ENCODE measurements at places on chromosomes 5 and 9.

DNA sequence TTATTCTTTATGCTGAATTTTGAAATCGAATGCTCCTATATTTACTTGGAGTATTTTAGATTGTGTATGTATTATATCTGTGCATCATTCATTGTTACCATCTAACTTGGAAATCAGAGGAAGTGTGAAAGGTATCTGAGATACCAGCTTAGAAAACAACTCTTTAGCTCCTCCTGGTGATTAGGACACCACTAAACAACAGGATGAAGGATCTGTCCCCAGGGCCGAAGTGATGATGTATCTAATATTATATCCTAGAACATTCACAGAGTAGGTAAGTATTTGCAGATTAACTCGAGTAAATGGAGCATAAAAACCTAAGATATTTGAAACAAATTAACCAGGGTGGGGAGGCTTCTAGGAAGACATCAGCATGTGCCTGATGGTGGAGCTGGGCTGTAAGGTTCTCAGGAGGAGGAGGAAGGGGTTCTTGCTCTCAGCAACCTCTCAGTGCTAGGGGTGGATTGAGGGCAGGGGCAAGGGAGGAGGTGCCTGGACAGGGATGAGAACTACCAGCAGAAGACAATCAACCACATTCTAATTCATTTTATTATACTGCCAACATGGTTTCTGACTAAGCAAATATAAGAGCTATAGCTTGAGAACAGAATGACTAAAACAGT lies 2.6 kb upstream of the NFIL3 start:
- peak; percentile 25 for DNase-seq

GRCh38 chr5:37811866-37812265 lies 28.0 kb downstream of the GDNF start:
- no peak for DNase-seq

- no peak for DNase-seq
Measured at GRCh38 chr9:123419091-123419490, 63.1 kb downstream of the CRB2 start.

DNA sequence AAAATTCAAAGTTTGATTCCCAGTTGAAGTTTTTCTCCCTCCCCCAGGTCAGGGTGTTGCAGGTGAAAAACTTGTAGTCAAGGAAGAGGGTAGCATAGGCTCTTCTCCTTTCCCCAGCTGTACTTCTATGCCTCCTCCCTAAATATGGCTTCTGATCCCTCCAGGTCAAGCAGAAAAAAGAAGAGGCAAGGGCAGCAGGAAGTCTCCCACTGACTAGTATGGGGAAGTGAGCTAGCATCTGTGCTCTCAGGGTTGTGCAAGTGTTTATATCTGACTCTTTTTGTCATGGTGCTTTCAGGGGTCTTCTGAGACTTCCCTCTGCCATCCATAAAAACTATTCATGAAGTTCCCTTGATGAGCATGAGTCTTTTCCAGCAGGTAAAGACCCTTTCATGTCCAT lies 76.0 kb downstream of the ATPSCKMT start:
- no peak for DNase-seq

DNA sequence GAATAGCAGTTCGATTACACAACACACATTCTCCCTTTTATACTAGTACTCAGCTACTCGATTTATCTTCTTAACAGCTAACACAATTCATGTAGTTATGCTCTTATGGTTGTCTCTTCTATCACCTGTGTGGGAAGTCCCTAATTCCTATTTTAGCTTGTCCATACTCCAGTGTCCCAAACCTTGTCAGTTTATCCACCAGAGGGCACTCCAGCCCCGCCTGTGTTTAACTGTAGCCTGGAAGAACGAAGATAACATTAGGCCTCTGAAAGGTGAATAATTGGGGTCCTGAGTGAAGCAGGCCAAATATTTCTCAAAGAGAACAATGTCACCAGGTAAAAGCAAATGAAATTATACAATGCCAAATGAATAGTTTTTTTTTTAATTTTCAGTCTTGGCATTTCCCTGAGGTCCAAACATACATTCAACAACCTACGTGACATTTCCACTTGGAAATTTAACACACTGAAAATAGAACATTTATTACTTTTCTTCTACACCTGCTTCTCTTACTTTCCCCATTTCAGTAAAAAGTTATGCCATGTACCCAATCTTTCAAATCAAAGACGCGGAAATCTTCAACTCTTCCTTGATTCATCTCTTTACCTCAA lies 560.7 kb downstream of the HTR1A start:
- peak; percentile 27 for DNase-seq

- DNase-seq, result no peak
Measured at GRCh38 chr9:130707225-130707976, 13.8 kb downstream of the EXOSC2 start.

GRCh38 chr5:77871016-77871415 lies 94.9 kb upstream of the TBCA start:
- DNase-seq, result no peak

DNA sequence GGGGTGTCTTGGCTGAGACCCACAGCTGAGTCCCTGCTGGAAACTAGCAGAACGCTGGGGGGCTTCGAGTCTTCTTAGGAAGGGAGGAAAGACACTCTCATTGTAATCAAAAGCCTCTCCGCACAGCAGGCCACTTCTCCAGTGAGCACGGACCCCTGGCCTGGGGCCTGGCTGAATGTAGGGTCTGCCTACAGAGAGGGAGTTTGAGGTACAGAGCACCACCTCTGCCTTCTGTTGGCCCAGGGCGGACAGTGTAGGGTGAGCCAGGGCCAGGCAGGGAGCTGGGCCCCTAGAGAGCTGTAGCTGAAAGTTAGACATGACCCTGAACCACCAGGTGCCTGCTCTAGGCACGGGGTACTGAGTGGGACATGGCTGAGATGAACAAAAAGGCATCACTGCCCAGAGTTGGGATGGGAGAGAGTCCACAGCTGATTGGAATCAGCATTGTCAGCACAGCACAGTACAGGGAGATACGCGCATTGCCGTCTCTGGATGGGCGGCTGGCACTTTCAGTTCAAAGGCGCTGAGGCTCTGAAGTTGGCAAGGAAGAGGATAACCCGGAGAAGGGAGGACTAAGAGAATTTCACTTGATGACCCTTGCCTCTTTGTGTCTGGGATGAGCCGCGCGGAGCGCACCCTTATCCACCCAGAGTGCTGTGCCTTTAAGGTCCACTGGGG lies 363 bp upstream of the SLC25A48 start:
- DNase-seq, result no peak

DNA sequence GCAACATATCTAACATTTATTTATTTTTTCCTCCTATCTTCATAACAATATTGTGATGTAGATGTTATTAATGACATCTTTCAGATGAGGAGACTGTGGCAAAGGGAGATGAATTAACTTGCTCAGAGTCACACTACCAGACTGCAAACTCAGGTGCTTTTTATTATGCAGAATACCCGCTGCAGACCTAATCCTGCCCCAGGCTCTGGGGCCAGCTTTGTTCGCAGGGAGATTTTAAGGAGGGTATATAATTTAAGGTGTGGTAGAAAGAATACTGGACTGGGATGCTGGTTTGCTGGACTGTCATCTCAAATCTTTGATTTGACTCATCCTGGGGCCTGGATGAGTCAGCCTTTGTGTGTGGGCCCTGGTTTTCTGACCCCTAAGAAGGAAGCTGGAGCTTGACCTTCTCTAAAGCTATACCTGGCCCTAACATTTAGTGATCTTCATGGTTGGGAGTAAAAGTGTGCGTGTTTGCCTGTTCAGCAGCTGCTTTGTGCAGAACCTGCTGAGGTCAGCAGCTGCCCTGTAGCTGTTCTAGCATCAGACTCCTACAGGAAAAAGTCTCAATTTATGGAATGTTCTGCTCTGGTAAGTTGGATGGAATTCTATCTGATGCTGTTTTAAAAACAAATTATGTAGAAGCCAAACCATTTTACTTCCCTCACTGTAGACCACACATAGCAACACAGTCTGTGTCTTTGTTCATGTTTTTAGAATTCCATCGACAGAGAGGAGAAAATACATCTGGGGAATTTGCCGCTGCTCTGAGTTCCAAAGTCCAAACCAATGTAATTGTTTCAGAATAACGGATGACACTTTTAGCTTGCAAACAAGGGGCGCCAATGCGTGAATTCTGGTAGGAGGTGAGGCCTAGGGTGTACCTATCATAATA lies 4.5 kb downstream of the SLC36A1 start:
- DNase-seq, result no peak

DNA sequence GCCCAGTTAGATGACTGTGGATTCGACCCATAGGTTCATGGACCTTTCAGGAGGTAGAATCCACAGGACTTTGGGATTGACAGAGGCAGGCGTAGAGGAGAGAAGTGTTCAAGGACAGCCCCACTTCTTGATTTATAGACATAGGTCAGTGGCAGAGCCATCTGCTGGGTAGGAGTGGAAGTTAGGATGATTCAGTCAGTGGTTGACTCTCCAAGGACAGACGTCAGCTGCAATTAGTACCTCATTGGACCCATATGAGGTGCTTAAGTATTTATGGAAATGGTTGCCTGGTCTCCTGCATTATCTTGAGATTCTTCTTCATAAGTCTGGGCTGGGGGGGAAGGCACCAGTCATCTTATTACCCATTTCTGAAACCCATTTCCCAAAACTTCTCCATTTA lies 70.9 kb downstream of the SH3RF2 start:
- no peak for DNase-seq

DNA sequence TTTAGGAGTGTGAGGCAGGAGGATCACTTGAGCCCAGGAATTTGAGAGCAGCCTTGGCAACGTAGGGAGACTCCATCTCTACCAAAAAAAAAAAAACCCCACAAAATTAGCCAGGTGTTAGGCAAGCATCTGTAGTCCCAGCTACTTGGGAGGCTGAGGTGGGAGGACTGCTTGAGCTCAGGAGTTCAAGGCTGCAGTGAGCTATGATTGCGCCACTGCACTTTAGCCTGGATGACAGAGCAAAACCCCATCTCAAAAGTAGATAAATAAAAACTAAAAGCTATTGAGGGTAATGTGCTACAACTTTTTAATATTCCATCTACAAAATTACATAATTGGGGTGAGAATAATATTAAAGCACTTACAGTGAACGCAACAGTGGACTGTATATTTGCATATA lies 5.9 kb downstream of the BDP1 start:
- no peak for DNase-seq

DNA sequence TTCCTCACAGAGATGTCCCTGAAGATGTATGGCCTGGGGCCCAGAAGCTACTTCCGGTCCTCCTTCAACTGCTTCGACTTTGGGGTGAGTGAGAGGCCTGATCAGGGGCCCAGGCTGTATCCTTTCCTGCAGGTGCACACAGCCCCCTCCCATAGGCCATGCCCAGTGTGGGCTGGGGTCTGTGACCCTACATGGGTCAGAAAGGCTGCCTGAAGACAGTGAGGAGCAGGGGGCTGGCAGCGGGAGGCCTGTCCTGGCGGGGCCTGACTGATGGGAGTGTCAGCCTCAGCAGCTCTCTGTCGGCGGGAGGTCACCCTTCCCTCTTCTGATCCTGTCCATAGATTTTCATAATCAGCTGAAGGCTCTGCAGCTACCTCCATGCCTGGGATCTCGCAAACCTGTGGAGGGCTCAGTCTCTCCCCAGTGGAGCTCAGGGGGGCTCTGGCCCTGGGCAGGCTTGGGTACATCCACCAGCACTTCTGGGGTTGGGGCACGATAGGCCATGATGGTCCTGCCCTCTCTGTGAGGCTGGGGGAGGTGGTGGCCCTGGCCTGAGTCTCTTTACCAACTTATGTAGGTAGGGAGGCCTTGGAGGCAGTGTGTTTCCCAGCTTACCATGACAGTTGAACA lies 98.5 kb downstream of the CACNA1B start:
- DNase-seq, result no peak

- DNase-seq, result no peak
Measured at GRCh38 chr9:120366644-120367019, 213.3 kb downstream of the CDK5RAP2 start.

DNA sequence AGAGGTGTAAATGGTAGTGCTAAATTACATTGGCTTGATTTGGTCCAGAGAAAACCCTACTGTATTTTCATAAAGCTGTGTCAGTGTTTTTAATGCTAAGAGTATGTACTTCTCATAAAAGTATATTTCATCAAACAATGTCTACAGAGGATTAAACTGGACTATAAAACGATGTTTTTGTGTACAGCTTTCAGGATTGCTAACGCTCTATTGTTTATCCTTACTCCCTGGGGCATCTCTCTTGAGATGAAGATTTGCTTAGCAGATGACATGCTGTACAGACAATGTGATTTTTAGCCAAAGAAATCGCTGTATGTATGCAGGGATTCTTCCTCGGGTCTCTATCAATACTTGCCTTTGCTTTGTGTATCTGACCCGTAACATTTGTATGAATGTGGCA lies 216.0 kb downstream of the FBXL7 start:
- DNase-seq, result no peak

- DNase-seq, result no peak
Measured at GRCh38 chr9:117247266-117247665, 167.6 kb downstream of the ASTN2 start.

DNA sequence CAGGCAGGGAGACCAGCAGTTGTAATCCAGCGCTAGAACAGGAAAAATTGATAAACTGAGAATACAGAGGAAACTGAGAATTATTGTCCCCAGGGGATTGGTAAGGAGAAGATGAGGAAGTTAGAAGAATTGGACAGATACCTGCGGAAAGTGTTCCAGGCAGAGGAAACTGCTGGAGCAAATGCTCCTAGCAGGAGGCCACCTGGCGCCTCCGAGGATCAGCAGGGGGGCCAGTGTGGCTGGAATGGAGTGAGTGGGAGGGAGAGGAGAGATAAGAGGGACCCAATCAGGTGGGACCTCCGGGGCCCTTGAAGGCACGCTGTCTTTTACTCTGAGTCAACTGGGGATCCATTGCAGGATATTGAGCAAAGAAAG lies 695 bp upstream of the ANXA6 start:
- no peak for DNase-seq

- DNase-seq, result no peak
Measured at GRCh38 chr5:157487358-157487757, 27.3 kb downstream of the NIPAL4 start.

DNA sequence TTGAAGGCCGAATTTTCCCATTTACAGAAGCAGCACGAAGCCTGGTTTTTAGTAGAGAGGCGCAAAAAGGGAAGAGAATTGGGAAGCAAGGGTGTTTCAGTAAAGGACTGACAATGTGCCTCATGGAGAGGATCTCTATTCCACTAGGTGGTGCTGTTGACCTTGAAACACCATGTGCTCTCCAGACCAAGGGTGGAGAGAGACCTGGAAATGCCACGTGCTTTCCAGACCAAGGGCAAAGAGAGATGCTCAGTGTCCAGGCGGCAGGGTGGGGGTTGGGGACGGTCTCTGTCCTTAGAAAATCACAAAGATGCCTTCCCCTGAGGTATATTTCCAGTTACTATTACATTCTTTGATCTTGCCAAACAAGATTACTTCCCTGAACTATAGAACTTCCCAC lies 425.3 kb downstream of the CSNK1G3 start:
- no peak for DNase-seq

Data from left renal pelvis (tissue), 4 donors.